ENCODE measurements at places on chromosomes 4 and X.

DNA sequence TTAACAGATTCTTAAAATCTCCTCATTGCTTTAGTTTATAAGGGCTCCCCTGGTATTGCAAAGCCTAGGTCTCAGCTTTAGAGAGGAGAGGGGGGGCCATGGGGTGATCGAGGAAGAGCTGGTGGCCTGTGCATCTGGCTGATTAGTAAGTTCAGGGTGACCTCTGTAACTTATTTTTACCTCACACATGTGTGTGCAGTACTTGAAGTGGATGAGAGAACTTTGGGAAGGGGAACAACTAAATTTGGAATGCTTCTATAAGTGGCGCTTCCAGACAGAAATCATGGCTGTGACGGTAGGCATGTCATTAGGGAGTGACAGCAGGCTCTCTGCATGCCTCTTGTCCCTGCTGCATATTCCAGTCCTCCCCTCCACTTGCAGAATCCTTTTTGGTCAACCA, 41.9 kb downstream of the FRAS1 start:
- DNase-seq = no peak

- no peak for DNase-seq
Measured at GRCh38 chrX:39984191-39984956, 113.4 kb downstream of the BCOR start.

GRCh38 chrX:96126182-96126581, 558.5 kb upstream of the DIAPH2 start:
- DNase-seq = no peak

- peak; percentile 14 for DNase-seq
Measured at GRCh38 chrX:18146954-18147353, 73.7 kb downstream of the BEND2 start.

- DNase-seq = no peak
Measured at GRCh38 chrX:11010476-11010875, 100.7 kb upstream of the HCCS start.

GRCh38 chr4:4866124-4866865, 6.8 kb downstream of the MSX1 start:
- no peak for DNase-seq

DNA sequence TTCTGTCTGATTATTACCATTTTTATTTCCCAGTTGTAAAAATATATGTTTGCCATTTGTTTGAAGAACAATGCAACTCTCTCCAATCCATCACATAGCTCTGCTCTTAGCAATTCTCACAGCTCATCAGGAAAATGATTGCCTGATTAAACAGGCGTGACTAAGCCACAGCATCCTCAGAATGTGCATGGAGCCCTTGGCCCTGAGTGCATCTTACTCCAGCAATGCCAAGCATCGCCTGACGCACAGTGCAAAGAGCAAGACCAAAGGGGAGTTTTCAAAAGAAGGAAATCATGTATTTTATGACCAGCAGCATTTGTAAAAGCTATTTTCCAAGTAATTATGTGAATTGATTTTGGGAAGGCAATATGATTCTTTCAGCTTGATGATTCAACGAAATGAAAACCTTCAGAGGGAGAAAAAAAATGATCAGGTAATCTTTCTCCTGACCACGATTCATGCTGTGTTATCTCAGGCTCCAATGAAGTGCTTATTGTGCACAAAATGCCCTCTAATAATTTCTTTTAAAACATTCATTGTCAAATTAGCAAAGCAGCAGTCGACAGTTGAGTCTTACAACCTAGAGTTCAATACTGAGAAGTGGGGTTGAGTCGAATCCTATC, 138.0 kb upstream of the FAM9B start:
- DNase-seq = no peak

DNA sequence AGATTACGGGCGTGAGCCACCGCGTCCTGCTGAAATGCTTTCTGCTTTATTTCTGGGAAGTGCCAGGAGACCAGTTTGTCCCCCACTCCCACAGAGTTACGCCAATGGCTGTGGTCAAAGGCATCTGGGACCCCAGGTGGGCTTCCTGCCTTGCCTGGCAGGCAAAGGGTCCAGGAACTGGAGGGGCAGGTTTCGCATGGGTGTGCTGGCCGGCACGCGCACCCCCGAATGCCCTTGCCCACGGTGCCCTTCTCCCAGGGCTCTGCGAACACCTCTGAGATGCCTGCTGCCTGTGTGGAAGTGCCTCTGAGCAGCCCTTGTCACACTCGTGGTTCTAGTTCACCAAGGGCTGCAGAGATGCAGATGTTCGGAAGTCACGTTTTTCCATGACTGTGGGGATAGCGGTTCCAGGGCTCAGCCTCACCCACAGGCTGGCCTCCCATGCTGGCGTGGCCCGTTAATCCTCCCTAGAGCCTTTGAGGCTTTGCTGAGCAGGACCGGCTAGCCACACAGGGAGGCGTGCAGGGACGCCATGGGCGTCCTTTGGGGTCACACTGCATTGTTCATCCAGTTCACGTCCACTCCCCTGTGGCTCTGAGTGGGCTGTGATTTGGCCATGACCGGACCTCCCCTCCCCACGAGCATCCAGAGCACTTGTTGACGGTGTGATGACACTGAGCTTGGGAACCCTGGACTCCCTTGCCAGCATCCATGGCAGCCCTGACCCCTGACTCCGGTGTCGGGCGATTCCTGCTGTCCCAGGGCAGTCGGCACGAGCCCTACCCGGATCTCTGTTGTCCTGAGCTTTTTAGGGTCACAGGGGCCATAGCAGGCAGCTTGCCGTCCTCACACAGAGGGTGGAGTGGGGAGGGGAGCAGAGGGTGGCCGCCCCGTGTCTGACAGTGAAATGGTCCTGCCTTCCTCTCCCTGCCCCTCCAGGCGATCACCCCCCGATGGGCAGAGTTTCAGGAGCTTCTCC, 12.7 kb upstream of the ADD1 start:
- DNase-seq = no peak

DNA sequence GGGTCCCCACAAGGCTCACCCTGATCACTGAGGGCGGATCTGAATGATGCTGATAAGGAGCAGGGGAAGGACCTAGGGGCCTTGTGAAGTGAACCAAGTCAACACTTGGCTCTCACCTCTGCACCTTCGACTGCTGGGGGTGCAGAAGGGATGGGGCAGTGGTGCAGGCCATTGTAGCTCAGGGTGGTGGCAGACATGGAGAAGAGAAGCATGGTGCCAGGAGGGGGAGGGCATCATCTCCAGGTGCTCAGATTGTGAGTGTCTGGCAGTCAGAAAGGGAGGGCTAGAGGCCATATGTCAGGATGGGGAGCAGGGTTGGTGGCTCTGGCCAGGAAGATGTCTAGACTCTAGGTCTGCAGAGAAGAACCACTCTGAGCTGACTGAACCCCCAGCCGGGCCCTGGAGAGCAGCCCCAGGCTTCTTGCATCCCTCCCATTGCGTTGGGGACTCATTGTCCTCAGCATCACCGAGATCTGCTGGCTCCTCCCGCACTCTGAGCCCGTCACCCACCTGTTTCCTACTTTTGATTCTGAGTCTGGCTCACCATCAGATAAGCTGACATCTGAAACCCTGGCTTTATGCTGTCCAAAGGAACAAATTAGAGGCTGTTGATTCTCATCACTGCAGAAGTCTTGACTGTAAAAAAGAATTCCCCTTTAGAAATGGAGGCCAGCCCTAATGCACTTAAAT, 3.8 kb downstream of the APLN start:
- no peak for DNase-seq

GRCh38 chrX:107724653-107725052, 50.9 kb downstream of the TSC22D3 start:
- no peak for DNase-seq

DNA sequence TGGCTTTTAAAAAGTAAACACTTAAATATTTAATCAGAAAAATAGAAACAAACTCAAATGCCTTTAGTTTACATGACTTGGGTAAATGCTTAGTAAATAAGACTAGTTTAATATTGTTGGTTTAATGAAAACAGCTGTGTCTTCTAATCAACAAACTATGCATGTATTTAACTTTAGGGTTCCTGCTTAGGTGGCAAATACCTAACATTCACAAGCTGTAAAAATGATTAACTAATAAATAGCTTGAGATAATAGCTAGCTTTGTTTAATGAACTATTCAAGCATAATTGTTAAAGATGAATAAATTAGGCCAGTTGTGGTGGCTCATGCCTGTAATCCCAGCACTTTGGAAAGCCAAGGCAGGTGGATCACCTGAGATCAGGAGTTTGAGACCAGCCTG, 30.0 kb upstream of the USP46 start:
- DNase-seq = no peak

GRCh38 chr4:94639298-94639697, 118.5 kb upstream of the BMPR1B start:
- DNase-seq = no peak

Measured in activated CD4-positive, alpha-beta T cell treated with anti-CD3 and anti-CD28 coated beads for 48 hours (primary cell).